Activated T-cell treated with anti-CD3 and anti-CD28 coated beads for 24 hours (primary cell): ENCODE measurements at places on chromosomes 6 and 20.

DNA sequence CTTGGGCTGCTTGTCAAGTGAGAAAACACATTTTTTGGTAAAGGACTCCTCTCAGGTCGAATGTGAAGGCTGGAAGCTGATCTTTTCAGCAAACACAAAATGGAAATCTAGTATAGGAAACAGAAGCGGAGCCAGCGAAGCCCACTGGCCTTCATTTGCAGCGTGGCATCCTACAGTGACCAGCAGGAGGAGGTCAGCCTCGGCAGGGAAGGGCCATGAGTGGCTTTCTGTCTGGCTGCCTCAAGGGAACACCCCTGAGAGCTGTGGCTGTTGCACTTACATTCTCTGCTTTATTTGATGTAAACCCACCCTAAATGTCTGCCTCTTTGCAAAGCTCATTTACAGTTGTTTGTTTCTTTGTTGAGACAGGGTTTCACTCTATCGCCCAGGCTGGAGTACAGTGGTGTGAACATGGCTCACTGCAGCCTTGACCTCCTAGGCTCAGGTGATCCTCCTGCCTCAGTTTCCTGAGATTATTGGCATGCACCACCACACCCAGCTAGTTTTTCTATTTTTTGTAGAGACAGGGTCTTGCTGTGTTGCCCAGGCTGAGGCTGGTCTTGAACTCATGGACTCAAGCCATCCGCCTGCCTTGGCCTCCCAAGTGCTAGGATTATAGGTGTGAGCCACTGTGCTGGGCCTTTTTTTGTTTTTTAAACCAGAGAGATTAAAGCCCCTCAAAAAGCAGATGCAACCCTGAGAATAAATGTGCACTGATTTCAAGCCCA, 322.0 kb upstream of the SOX4 start:
- no peak for DNase-seq

GRCh38 chr6:22364306-22364705, 67.5 kb upstream of the PRL start:
- DNase-seq: no peak

DNA sequence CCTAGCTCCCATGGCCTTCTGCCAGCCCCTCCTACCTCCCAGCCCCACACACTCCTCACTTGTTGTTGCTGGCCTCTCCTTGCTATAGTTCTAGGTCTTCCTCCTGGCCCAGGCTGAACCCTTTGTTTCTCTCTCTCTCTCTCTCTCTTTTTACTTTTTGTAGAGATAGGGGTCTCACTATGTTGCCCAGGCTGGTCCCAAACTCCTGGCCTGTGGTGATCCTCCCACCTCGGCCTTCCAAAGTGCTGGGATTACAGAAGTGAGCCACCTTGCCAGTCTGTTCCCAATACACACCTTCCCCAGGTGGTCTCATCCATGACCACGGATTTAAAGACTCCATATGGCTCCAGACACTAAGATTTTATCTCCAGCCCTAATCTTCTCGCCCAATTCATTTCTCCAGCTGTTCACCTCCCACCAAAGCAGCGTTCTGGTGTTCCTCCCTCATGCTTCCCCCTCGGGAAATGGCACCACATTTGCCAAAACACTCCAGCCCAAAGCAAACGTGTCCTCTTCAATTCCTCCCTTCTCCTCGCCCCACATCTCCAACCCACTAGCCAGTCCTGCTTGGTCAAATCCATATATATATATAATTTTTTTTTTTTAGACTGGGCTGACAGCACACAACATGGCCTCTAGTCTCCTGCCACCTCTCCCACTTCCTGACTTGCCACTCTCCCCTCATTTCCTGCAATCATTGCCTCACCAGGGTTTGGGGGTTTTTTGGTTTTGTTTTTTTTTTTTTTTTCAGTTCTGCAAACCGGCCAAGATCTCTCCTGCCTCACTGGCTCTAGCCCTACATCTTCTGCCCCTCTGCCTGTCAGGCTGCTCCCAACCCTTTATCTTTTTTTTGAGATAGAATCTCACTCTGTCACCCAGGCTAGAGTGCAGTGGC, 104.4 kb downstream of the NCR2 start:
- DNase-seq: no peak

DNA sequence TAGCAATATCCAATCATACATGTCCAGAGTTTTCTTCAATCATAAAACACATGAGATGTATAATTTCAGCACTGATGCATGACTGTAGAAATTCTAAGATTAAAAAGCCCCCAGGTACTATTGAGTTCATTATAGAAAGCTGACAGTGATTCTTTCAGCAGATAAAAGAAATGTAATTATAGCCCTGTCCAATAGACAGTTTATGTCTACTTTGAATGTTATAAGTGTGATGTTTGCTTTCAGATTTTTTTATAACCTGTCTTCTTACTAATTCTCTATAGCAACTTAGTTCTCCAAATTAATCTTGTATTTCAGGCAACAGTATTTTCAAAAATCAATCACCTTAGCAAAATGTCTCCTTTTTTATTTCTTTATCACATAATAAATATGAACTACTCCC, 13.5 kb upstream of the FKBP1C start:
- no peak for DNase-seq

- no peak for DNase-seq
Measured at GRCh38 chr20:63008541-63009044, 1.8 kb upstream of the BHLHE23 start.
